ENCODE measurements at places on chromosomes 3 and 15. TPM values are rescaled to one million over a fixed set of nuclear protein-coding genes. Genes with fewer than 3 reads are reported as not detected.

GRCh38 chr3:33636125-33636850 lies 81.8 kb downstream of the CLASP2 start:
- peak; percentile 25 for DNase-seq

Gene ROPN1
- not detected for polyA plus RNA-seq

Gene IDH3A
- 39.0 TPM for polyA plus RNA-seq

DNA sequence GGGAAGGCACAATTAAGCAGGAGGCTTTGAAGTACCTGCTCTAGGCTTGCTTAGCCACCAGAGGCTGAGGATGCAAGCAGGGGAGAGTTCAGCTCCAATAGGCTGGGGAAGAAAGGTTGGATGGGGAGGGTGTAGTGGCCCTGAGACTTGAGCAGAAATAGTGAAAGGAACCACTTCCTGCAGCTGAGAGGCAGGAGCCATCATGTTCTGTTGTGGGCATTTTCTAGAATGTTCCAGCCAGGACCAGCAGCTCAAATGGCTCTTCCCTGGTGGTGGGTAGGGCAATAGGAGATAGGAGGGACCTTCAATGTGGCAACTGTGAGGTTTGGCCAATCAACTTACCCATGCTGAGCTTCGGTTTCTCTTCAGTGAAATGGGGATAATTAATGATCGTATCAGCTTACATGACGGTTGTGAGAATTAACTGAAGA lies 79.1 kb upstream of the CGNL1 start:
- DNase-seq: no peak

DNA sequence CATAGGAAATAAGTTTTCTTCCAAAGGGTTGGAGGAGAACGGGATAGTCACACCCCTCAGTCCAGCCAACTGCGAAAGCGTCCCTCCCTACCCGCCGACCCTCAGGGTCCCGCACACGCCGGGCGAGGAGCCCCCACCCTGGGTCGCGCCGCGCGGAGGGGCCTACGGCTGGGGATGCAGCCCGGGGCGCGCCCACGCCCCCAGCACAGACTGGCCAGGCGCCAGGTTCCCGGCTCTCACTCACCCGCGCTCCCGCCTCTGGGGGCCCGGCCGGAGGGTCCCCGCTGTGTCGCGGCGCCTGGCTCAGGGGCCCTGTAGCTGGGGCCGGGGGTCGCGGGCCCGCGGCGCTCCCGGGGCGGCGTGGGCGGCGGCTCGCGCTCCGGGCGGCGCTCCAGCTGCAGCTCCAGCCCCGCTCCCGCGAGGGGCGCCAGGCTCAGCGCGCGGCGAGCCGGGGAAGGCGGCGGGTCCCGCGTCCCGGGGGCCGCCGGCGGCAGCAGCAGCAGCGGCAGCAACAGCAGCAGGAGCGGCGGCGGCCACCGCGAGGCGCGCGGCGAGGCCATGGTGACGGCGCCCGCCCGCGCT lies 375 bp downstream of the HEG1 start:
- DNase-seq: no peak

GRCh38 chr3:138718849-138719248 lies 110.3 kb downstream of the FAIM start:
- DNase-seq: no peak

DNA sequence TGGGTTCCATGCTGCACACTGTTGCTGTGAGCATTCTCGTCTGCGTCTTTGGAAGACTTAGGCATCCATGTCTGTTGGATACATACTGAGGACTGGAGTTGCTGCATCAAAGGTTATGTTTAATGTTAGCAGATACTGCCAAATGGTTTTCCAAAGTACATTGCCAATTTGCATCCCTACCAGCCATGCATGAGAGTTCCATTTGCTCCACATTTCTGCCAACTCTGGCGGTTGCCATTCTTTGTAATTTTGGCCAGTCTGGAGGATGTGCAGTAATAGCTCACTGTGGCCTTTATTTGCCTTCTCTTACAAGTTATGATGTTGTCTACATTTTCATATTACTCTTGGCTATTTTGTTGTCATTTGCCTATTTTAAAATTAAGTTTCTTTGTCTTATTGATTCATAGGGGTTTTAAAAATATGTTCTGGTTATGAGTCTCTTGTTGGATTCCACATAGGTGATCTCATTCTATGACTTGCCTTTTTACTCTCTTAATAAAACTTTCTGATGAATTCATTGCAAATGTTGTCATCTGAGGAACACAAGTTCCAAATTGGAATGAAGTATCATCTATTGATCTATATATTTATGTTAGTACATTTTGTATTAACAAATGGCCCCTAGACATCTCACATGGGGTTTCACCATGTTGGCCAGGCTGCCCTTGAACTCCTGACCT lies 42.1 kb downstream of the FBLN2 start:
- DNase-seq: no peak

DNA sequence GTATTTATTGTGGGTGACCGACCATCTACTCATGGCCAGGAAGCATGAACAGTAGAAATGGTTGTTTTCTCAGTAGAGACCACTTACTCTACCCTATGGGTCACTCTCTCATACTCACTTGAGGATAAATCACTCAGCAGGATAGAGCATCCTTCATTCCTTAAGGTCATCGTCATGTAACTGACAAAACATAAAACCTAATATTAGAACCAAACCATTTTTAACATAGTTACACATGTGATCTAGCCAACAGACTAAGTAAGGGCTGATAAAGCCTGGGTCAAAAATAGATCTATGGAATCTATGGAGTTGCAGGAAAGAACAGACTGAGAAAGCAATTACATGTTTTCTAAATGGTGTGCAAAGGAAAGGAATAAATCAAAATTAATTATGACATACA lies 769.1 kb downstream of the NTRK3 start:
- DNase-seq: no peak

DNA sequence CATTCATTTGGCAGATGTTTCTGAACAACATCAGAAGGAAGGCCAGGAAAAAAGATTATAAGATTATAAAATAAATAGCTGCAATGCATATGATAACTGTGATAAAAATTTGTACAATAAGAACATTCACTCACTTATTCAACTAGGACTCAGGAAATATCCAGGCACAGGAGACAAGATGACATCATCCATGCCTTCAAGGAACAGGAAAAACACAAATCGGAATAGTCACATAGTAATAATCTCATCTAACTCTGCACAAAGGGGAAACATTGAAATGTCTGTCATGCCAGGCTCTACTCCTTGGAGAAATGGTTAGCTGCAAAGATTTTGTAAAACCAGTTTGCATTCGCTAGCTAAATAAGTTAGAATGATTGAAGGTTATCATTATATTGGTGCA lies 233.5 kb upstream of the AGTR1 start:
- DNase-seq: no peak

- no peak for DNase-seq
Observed at GRCh38 chr3:132713977-132714727, 8.1 kb downstream of the NPHP3 start.

DNA sequence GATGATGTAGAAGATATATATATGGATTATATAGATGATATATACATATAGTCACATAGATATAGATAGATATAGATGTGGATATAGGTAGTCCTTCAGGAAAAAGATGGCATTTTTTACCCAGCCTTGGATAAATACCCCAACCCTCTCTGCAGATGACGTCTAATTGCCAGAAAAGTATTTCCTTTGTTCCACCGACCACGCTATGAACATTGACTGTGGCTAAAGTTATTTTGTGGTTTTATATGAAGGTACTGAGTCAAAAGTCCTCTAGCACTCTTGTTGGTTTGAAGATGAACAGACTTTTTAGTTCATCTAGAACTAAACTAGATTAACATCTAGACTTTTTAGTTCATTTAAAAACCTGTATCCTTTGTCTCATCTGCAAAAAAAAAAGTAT lies 207.7 kb downstream of the PLOD2 start:
- DNase-seq: no peak

GRCh38 chr3:134134240-134134639 lies 104.5 kb upstream of the SLCO2A1 start:
- DNase-seq: no peak

DNA sequence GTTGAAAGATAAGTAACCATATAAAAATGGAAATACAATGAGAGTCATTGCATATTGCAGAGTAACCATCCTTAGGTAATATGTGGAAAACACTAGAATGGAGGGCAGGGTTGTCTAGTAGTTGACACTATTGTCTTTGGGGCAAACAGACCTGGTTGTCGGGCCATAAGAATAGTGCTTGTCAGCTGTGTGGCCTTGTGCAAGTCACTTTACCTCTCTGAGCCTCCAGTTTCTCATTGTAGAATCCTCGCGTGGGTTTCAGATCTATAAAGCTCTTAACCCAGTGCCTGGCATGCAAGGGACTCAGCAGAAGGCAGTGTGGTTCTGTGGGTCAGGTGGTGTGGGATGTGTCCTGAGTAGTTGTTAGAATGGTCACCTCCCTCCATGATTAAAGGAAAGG lies 32.0 kb downstream of the MRPS25 start:
- no peak for DNase-seq

DNA sequence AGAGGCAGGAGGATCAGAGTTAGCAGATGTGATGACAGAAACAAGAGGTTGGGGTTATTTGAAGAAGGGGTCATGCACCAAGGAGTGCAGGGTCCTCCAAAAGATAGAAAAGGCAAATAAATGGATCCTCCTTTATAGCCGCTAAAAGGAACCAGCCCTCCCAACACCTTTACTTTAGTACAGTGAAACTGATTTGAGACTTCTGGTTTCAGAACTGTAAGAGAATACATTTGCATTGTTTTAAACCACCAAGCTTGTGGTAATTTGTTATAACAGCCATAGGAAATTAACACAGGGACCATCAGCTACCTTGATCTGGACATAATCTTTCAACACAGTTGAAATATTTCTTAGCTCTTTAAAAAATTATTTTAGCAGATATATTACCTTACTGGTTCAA lies 166.6 kb downstream of the TIGIT start:
- DNase-seq: no peak

- no peak for DNase-seq
Observed at GRCh38 chr3:165389064-165389463, 192.9 kb upstream of the SLITRK3 start.

DNA sequence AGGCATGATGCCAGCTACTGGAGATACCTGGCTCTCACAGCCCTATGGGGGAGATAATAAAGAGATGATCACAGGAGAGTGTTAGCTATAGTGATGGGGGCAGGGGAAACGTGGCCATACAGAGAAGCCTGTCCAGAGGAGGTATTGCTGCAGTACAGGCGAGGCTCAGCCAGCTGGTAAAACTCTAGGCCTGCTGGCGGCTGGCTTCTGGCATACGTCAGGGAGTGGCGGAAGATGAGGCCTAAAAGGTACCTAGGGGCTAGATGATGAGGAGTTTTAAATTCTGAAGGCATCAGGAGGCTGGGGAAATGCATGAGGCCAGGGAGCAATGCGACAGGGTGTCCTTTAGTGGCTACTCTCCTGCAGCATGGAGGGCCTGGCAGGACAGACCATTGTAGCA lies 110.7 kb downstream of the EEFSEC start:
- no peak for DNase-seq

Gene GOLGA6A
- 0.08 TPM for polyA plus RNA-seq

DNA sequence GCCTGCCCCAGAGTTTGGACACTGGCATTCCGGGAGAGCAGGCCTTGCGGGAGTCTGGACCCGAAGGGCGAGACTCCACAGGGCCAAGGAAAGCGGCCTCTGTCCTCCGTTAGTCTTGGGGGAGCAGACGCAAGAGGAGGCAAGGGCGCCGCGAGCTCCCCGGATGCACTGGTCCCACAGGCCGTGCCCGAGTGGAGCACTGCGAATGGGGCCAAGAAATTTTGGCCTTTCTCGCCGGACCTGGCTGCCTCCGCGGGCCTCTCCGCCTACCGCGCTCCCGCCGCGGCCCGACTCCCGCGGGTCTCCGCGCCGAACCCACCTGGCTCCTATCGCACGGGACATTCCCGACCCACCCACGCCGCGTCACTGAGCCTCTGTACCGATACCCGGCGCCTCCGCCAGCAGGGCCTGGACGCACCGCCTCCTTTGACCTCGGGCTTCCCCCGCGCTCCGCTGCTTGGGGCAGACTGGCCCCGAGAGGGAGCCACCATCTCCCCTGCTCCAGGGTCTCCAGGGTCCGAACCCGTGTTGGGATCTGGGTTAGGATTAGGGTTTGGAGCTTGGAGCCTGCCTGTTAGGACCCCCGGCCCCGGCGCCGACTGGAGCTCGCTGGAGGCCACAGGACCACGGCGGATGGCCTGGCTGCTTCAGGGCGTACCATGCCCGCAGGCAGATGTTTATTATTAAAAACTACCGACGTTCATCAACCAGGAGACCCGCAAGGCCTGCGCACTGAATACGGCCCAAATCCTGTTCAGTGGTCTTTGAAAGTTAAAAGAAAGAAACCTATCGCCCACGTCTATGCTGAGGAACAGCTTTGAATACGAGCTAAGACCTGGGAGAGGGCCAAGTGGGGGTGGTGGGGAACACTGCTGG lies 11.7 kb downstream of the SHOX2 start:
- DNase-seq: no peak

GRCh38 chr3:58051196-58051595 lies 43.0 kb downstream of the FLNB start:
- no peak for DNase-seq

DNA sequence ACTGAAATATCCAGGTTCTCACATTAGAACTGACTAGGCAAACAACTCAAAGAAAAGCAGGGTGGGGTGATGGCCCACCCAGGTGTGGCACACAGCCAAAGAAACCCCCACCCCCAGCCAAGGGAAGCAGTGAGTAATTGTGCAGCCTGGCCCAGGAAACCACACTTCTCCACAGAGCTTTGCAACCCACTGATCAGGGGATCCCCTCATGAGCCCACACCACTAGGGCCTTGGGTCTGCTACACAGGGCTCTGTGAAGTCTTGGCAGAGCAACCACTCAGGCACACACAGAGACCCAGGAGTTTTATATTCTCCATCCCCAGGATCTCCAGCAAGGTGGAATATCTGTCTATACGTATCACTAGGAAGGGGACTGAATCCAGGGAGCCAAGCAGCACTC lies 22.2 kb upstream of the TRIM42 start:
- no peak for DNase-seq

DNA sequence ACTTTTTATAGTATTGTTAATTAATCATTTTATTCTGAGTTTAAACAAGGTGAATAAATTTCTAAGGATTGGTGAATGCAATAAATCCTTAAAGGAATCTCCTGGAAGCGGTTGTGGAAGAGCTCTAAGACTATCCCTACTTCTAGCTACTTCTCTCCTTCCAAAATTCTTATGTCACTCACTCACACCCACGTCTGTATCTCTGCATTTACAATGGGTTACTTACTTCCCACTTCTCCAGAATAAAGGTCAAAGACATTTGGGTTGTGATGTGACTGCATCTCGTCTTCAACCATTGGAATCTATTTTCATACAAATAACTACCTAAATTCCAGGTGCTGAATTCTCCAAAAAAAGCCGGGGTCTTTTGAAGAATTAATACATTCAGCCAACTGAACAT lies 234.2 kb upstream of the MDFIC2 start:
- DNase-seq: no peak

GRCh38 chr3:11618904-11619303 lies 24.8 kb downstream of the VGLL4 start:
- DNase-seq: no peak

- no peak for DNase-seq
Observed at GRCh38 chr3:8846176-8846575, 76.8 kb upstream of the OXTR start.

- DNase-seq: no peak
Observed at GRCh38 chr3:154783521-154783931, 296.6 kb upstream of the MME start.

Gene COL8A1
- 1.3 TPM for polyA plus RNA-seq

Gene APBA2
- 4.4 TPM for polyA plus RNA-seq

- DNase-seq: no peak
Observed at GRCh38 chr3:40229386-40229785, 80.1 kb upstream of the EIF1B start.
